ENCODE measurements at places on chromosomes 1 and 21.

DNA sequence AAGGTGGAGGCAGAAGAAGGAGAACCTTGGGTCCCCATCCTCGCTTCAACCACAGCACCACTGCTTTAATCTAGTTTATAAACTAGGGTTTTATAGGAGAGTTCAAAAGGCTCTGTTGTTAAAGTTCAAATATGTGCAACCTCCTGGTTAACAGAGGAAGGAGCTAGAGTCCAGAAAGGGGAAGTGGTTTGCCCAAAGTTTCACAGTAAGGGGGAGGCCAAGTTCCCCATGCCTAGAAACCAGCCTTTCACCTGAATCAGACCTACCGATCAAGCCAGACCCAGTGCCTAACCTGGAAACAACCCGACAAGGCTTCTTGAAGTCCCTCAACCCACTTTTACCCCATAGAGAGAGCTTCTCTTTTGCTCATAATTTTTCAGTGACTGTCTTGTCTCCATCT lies 106.5 kb downstream of the PLPP3 start:
- no peak for DNase-seq

DNA sequence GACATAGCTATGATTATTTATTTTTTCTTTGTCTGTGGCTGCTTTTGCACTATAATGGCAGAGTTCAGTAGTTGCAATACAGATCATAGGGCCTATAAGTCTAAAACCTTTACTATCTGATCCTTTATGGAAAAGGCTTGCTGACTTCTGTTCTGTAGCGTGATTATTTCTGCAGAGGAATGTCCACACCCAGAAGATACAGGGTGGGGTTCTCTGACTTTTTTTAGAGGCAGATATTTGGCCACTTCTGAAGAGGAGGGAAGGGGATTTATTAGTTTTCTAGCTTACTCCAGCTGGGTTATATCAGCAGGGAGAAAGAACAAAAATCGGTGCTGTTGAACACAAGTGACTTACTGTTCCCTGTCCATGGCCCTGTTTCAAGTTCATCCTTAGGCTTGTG lies 97.6 kb downstream of the RPE65 start:
- DNase-seq, result no peak

DNA sequence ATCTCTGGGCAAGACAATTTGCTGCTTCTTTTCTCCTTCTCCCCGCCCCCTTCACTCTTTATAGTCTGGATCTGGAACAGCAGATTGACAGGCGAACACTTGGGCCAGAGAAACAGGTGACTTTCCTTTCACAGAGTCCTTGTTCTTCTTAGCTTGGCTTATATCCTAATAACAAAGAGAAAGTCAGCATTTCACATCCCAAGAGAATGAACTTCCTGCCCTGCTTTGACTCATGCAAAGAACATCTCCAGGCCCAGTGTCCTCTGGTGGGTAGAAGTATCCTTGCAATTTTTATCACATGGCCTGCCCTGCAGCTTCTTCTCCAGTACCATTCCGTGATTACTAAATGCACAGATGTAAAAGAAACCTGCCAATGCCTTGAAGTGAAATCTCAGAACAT lies 764.4 kb downstream of the ADGRL2 start:
- DNase-seq, result peak; percentile 11

- DNase-seq, result no peak
These were observed 23.4 kb downstream of the PDE9A start for GRCh38 chr21:42676808-42677207.

DNA sequence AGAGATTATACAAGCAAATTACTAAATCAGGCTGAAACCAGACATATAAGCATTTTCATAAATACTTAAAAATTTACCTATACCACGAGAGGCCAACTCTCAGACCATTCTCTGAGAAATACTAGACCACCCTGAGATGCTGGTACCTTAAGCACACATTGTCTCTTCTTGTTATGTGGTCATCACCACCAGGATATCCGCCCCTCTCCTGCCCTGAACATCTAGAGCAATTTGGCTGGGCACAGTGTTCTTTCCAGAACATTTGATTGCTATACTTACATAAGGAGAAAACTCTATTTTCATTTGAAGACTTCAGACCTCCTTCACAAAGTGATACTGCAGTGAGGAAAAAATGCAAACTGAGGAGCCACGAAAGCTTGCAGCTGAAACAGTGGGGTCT lies 36.2 kb upstream of the DUSP10 start:
- no peak for DNase-seq

DNA sequence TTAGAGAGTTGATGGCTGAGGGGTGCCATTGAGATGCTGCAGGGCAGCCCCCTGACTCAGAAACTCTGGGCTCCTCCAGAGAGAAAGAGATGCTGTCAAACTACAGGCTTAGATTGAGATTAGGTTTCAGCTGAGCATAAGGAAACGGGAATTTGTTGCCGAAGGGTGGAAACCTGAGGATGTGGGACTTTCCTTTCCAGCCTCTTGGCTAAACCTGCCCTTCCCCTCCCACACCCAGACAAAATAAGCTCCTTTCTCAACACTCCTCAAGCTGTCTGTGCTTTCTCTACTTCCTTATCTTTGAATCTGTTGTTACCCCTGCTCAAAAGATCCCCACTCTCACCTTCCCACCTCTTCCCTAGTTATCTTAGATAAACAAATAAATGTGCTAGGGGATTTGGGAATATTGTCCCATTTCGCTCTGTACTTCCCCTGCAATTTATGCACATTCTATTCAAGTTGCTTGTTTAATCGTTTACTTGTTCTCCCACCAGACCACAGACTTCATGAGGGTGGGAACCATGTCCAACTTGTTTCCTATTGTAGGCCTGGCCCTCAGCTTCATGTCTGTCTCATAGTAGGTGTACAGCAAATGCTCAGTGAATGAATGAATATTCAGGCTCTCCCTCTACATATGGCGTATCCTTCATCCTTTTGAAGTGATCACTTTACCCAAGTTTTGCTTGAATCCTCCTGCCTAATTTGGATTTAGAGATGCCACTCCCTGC lies 30.6 kb upstream of the MARK1 start:
- no peak for DNase-seq

DNA sequence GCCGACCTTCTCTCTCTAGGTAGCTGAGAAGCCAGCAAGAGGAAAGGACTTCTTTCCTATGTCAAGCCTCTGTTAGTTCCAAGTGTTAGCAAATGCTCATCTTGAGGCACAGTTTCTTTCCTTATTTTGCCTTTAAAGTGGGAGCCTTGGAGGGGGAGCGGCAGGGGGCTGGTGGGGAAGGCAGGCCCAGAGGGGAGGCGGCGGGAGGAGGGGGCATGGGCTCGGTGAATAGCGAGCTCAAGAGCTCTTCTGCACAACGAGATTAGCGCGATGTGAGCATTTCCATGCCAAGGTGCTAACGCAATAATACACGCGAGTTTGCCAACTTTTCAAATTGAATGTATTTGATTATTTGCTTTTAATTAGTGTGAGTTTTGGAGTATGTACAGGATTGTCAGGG lies 372.6 kb downstream of the RPS6KC1 start:
- peak; percentile 53 for DNase-seq

DNA sequence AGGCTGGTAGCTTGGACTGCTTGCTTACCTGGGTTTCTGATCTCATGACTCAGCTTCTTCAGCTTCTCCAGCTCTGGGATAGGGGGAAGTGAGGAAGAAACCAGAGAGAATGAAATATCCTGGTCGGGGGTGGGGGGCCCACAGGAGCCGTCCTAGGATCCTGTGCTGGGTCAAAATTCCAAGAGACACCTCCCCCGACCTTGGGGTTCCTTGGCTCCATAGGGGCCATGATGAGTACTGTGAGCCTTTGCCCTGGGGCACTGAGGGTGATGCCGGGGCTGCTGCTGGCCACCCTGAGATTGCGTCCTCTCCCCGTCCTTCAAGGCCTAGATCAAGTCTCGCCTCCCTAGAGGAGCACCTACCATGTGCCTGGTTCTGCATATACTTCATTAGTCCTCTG lies 40.0 kb downstream of the MYOM3 start:
- no peak for DNase-seq

DNA sequence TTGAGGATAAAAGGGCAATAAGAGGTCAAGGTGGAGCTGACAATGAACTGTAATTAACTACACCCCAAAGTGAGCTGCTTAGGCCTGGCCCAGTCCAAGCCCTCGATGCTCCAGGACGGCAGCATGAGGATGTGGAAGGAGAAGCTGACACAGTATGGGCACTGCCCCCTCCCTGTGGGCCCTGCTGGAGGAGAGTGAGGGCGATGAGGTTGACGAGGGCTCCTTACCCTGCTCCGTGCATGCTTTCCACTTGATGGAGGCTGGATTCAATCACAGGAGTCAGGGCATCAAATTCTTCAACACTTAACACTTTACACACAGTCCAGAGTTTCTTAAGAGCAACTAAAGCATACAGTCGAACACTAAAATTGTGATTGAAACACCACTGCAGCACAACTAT lies 32.4 kb downstream of the COA6 start:
- DNase-seq, result no peak

- no peak for DNase-seq
These were observed 120.7 kb downstream of the CRB1 start for GRCh38 chr1:197388801-197389200.

- no peak for DNase-seq
These were observed 98.9 kb downstream of the TRABD2B start for GRCh38 chr1:47898133-47898845.

DNA sequence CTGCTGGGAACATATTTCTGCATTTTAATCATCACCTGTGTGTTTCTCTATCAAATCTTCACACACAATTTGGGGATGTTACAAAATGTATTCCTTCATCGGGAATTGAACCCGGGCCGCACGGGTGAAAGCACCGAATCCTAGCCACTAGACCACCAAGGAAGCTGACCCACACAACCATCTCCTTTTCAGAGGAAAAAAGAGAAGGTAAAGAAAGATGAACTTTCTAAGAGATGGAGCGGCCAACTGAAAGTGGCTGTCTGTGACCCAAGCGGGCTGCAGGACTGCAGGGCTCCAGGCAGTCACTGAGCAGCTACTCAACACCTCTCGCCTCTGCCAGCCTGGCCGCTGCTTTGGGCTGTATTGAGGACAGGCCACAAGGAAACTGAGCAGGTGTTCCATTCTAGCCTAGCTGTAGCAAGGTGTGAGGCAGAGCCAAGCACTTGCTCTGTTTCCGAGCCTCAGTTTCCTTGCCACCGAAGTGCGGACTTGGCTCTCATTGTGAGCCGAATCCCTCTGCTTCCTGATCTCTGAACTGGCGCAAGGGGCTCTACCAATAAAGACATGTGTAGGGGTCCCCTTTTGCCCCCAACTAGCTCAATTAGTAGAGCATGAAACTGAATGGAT lies 156.9 kb upstream of the NBPF11 start:
- DNase-seq, result no peak

GRCh38 chr1:3864884-3865283 lies 7.6 kb downstream of the DFFB start:
- no peak for DNase-seq

DNA sequence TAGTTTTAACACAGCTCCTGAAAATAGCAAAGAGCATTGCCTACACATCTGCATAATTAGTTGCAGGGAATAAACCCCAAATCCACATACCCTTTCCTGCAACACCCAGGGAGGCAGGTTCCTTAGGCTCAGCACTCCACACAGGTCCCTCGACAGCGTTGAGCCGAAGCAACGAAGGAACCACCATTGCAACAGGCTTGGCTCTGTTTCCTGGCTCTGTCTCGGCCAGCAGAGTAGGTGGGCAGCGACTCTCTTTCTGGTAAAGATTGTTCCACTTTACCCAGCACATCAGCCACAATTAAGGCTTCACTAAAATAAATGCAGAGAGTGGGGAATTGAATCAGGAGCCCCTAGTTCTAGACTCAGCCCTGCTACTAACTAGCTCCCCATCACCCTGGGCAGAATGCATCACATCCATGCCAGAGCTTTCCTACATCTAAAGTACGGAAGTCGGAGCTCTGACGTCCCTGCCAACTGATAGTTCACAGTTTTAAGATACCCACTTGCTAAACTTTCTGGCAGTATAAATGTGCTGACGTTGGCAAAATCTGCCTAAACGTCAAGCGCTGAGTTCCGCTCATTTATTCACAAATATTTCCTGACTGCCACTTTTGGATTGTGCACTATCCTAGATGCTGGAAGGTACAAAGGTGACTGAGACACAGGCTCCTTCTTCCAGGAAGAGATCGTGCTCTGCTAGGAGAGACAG lies 79.0 kb upstream of the COA6 start:
- no peak for DNase-seq

- no peak for DNase-seq
These were observed 74.6 kb downstream of the CAMK2N1 start for GRCh38 chr1:20411196-20411980.

DNA sequence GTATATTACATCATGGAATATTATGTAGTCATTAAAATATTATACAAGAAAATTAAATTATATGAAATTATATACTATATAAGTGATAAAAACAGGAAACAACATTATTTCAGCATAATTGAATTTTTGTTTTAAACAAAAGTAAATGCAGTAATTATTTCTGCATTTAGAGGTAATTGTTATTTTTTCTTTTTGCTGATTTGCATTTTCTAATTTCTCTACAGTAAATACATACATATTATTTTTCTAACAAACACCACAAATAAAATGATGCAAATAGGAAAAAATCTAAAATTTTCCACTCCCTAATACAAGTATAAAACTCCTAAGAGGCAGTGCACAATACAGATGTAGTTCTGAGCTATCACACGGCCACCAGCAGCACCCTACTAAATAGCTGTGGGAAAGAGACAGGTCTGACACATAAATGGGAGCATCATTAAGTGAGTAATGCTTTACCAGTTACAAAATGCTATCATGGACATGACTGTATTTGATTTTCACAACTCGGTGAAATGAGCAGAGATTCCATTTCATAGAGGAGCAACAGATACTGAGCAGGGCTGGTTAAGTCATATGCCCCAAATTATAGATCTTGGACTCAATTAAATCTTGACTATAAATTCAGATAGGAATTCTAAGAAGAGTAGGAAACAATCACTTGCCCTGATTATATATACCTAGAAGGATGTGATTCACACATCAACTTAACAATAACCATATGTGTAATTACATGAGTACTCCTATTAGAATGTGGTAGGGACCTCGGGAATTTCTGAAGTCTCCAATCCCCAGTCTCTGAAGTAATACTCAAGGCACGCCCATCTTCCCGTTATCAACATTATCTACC lies 49.0 kb downstream of the NRIP1 start:
- DNase-seq, result no peak

- peak; percentile 98 for DNase-seq
These were observed at the start of gene TRIM45 for GRCh38 chr1:117121589-117122329. TSS of gene TRIM45 (minus strand) at chr1:117121749. CDS start at chr1:117121201, 548 bp downstream.

- peak; percentile 22 for DNase-seq
These were observed 62.2 kb upstream of the SLC44A3 start for GRCh38 chr1:94757931-94758330.

GRCh38 chr1:201353186-201353940 lies 24.1 kb downstream of the TNNT2 start:
- no peak for DNase-seq

- DNase-seq, result no peak
These were observed 40.2 kb downstream of the ADAMTS1 start for GRCh38 chr21:26804895-26805609.

Data from neural progenitor cell (in vitro differentiated cells).